Right renal pelvis (tissue), 4 donors: ENCODE measurements at places on chromosomes 13 and 19.

- DNase-seq: no peak
Measured at GRCh38 chr19:1970806-1971502, 30.0 kb downstream of the CSNK1G2 start.

DNA sequence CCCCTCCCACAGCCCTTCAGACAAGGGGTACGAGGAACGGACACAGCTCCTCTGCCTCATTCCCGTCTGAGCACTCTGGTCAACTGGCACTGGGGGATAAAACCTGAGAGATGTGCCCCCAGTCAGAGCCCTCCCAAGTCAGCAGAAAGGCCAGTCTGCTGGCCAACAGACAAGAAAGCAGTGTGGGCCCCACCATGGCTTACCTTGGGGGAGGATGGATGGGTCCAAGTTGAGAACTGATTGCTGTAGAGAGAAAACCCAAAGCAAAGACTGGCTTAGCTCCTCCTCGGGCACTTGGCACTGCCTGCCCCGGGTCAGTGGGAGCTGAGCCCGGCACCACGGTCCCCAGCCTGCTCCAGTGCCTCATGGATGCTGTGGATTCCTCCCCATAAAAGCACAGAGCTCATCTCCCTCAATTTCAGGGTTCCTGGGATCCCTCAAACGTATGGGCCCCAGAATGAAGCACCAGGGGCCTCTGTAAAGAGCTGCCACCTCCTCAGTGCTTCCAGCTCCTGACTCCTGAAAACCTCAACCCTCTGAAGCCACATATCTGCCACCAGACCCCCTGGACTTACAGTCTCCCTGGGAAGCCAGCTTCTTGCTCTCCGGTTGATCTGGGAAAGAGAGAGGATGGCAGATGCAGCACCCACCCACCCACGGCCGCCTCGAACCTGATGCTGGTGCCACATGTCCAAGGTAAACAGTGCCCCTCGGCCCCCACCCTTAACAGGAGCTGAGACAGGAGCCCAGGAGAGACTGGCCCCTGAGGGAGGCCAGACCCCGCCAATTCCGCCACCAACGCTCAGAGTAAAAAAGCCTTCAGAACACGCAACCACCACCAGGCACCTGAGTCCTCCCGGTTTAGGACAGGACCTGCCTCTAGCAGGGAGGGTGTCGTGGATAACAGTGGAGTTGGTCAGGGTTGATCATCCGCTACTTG lies 3.3 kb downstream of the KHSRP start:
- no peak for DNase-seq

DNA sequence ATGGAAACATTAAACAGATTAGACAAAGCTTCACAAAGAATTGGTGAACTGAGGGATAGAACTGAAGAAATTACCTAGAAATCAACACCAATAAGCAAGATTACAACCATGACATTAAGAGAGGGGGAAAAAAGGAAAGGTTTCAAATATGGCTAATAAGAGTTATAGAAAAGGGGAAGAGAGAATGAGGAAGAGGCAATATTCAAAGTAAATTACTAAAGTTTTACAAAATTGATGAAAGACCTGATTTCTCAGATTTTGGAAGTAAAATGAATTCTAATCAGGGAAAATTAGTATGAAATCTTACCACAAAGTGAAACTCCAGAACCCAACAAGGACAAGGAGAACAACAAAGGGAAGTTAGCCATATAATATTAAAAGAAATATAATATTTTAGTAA lies 187.4 kb downstream of the NBEA start:
- DNase-seq: no peak

- DNase-seq: no peak
Measured at GRCh38 chr13:68597641-68598040, 1367.5 kb upstream of the PCDH9 start.

DNA sequence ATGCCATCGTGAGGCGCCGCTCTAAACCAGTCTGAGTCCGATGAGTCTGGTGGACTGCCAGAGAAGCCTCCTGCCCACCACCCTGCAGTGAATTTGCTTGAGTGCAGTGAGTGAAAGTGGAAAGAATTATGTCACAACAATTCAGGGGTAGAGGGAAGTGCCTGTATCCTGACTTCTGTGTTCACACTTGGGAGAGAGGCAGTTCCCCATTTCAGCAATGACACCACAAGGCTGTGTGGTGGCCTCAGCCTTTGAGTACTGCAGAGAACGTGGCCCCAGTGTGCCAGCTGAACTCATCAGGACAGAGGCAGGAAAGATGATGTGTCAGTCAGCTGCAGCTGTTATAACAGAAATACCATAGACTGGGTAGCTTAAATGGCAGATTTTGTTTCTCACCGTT lies 155.6 kb downstream of the COG6 start:
- no peak for DNase-seq

- DNase-seq: no peak
Measured at GRCh38 chr13:73258406-73258805, 199.6 kb downstream of the KLF5 start.
